Effector CD4-positive, alpha-beta T cell (primary cell): ENCODE measurements at places on chromosomes 1 and 21.

DNA sequence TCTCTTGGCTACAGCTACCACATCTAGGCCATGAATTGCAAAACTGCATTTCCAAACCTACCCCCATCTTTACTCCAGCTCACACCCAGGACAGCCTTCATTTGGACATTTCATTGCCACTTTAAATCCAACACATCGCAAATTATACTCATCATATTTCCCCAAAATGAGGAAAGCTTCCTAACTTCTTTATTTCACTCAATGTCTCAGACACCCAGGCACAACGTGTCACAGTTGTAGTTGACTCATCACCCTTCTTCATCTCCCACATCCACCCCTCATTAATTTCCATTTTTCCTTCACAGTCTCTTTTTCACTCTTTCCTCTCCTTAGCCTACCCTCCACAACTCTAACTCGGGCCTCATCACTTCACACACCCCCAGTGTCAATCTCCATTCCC, 6.7 kb downstream of the OTUD7B start:
- DNase-seq = no peak

GRCh38 chr1:8941906-8942305, 3.8 kb upstream of the CA6 start:
- no peak for DNase-seq

DNA sequence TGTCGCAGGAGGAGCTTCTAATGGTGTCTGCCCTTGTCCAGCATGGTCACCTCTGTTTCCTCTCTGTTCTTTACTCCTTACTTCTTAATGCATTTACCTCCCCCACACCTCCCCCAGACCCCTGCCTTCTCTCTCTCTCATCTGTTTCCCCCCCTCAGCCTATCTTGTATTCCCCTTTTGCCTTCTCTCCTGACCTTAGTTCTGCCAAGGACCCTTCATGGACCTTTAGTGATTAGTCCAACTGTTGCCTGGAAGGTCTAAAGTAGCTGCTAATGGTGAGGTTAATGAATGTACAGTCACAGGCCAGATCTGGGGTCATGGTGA, 42.3 kb upstream of the PPP2R5A start:
- no peak for DNase-seq

DNA sequence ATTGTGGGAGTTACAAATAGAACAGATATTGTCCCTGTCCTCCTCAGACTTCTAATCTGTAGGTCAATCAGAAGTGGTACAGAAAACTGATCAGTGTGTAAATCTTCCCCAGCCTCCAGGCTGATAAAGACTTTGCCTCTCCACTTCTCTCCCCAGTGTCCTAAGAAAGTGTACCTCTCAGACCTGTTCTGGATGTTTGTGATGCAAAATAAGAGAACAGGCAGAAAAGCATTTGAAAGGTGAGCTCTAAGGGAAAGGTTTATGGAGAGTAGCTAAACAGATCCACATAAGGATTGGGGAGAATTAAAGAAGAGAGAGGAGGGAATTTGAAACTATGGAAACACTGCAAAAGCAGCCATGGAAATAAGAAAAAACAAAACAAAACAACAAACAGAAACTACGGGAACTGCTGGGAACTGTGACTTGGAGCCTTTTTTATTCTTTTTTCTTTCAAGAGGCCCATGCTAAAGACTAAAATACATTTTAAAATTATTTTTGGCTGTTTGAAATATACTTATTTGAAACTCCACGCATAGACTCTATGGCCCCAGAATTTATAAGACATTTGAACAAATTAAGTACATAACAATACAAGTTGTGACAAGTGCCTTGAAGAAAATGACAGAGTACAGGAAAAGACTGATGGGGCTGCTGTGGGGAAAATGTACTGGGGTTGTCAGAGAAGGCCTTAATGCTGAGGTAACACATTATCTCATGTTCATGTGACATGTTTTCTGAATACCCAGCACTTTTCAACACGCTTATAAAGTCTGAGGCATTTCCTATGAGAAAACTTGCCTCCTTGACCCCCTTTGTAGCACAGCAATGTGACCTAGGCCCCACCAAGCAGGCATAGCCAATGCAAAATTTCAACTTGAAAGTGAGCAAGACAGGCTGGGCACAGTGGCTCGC, 51.2 kb downstream of the TRAF5 start:
- no peak for DNase-seq

GRCh38 chr1:37415611-37416244, 58.7 kb upstream of the ZC3H12A start:
- DNase-seq = no peak

- no peak for DNase-seq
Measured at GRCh38 chr21:23455676-23456075, 2151.6 kb downstream of the MRPL39 start.

GRCh38 chr1:100989306-100990077, 36.1 kb downstream of the DPH5 start:
- no peak for DNase-seq

GRCh38 chr1:14262637-14263036, 335.8 kb upstream of the KAZN start:
- DNase-seq = no peak
